ENCODE measurements at places on chromosomes 1 and 21. TPM values are rescaled to one million over a fixed set of nuclear protein-coding genes. Genes with fewer than 3 reads are reported as not detected.

DNA sequence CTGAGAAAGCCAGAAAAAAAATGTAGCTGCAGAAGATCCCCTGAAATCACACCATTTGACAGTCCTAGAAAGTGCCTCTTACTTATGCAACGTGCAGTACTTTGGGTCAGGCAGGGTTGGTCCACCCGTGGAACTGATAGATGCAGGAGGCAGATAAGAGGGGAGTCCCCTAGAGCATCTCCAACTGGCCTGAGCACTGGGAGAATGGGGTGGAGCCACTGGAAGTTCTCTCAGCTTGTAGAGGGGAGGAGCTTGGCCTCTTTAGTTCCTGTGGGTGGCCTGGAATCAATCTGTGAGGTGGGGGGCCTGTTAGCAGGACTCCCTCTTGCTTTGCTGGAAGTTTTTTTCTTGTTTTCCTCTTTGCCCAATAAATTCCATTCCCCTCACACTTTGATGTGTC, 335.7 kb upstream of the NCAM2 start:
- DNase-seq = no peak

DNA sequence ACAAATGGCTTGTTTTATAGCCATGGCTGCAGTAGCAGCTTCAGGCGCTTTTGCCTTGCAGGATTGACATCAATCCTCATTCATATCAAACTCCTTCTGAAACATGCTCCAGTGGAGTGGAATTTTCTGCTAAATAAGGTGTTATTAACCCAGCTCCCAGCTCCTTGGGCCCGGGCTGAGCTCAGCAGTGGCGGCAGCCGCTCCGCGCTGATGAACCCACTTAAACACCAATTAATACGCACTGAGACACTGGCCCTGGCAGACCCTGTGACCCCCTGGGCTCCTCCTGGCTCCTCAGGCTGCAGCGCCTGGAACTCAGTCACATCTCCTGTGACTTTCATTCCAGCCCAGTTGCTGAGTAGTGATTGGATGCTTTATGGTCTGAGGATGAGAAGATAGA, 137.4 kb upstream of the GRIK3 start:
- no peak for DNase-seq

DNA sequence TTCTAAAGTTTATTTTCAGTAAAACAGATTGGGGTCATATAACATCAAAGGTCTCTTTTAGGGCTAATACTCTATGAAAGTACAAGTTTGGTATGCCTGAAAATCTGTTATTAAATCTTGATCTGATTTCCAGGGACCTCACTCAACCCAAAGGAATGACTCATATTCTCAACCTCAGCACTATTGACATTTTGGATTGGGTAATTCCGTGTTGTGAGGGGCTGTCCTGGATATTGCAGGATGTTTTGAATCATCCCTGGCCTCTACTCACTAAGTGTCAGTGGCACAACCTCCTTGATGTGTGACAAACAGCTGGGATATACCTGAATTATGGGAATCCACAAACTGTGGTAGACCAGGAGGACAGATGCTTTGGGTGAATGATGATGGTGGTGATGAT, 51.5 kb upstream of the CYP2J2 start:
- no peak for DNase-seq

DNA sequence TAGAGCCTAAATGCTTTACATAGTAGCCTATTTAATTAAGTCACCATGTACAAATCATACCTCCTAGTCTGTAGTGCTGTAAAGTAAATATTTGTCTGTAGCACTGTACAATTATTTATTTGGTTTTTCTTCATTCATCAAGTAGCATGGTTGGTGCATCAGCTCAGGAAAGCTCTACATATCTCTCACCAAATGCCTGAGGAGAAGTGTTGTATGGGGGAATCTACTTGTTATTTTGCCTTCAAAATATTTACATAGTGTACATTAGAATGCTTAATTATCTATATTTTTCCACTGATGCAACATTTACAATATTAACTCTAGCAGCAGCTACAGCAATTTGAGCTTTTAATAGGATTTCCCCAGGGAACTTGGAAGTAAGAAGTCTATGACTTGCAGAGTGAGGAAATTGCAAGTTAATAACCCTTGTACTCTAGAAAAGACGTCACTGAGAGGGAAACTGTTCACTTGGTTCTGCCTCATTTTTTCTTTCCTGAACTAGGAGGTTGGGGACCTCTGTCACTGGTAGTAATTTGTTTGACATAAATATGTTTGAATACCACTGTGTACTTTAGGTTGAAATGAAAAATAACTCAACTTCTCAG, 207.4 kb downstream of the PDE4B start:
- DNase-seq = no peak

SCCPDH gene
- polyA plus RNA-seq = 63.3 TPM

DNA sequence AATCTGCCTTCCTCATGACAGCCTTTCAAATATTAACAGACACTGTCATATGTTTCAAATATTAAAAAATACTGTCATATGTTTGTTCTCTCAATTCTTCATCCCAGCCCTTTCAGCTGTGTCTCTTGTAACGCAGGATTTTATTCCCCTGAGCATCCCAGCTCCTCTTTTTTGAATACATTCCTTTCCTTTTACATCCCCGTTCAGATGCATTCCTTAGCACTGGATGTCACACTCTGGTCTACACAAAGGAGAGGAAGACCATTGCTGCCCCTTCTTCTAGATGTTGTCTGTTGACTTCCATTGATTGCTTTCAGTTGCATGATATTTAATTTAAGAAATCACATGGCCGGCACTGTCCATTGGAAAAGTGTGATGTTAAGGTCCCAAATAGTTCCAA, 117.4 kb upstream of the PAXBP1 start:
- no peak for DNase-seq

- DNase-seq = no peak
Observed at GRCh38 chr1:218068241-218068640, 216.9 kb upstream of the RRP15 start.

- DNase-seq = no peak
Observed at GRCh38 chr1:181335631-181336030, 147.7 kb upstream of the CACNA1E start.

- no peak for DNase-seq
Observed at GRCh38 chr1:8002921-8003320, 23.2 kb downstream of the ERRFI1 start.

DNA sequence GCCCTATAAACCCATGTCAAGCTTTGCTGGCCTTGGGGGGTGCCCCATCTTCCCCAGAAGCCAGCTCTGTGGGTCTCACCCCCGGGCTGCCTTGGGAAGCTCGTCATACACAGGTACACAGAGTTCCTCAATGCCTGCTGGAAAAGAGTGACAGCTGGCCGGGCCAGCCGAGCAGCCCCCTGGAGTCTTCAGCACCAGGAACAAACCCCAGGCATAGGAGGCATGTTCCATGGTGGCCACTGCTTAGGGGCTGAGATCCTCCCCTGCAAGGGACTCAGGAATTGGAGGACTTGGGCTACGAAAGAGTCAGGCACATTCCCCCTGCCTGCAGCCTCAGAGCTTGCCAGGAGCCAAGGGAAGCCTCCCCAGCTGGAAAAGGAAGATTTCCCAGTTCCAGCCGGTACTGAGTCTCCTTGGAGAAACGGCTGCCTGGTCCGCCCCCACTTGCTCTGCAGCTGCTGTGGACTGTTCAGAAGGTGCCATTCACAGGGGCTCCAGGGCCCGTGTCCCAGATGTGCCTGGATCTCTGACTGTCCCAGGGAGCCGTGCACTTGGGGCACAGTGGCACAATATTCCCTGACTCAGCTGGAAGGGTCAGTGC, 89.5 kb downstream of the STUM start:
- no peak for DNase-seq

FCGR1A gene
- 1.9 TPM for polyA plus RNA-seq

ACTN2 gene
- polyA plus RNA-seq = 0.80 TPM

DNA sequence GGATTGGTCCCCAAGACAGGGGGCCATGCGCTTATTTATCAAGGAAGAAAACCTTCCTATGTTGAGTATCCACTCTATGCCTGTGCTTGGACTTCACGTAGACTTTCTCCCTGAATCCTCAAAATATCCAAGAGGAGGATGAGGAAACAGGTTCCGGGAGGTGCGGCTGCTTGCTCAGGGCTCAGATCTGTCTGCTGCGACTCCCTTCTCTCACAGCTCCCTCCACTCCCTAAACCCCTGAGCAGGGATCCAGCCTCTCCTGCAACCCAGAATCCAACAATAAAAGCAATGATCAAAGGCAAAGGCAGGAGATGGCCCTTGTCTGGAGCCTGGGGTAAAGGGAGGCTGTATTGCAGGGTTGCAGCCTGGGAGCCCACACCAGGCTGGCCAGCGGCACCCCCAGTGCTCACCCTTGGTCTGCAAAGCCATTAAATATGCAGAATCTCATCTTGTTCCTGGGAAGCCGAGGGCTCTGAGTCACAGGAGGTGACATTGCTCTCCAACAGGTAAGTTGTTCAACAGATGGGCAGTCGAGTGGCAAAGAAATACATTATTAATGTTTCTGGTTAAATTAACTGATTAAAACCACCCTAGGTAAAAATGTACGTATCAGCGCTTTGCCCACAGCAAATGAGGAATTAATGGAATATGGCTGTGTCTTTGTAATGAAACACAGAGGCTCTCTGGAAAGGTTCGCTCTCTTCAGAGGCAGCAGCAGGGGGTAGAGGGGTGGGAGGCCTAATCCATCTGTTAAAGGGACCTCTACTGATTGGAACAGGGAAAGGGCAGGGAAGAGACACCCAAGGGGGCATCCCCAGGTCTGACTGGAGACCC, 111.5 kb downstream of the GRIK3 start:
- no peak for DNase-seq

DNA sequence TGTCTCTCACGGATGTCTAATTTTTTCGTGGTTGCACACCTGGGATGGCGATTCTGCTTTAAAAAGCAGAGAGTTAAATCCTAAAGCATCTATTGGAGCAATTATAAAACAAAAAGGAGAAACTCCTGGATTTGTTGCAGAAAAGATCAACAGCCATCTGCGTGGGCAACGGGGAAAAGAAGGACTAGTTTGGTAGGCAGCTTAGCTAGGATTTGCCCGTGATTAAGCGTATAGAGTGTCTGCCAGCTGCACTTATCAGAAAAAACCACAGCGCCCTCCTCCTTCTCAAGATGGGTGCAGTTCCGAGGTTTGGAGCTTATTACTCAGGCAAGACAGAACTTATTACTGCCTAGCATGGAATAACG, 526 bp upstream of the SLC25A24 start:
- DNase-seq = peak; percentile 21

GBP1 gene
- polyA plus RNA-seq = 13.0 TPM

GRCh38 chr21:14589855-14590563, 43.9 kb upstream of the SAMSN1 start:
- DNase-seq = no peak

GRCh38 chr21:45699251-45699942, 55.9 kb downstream of the PCBP3 start:
- DNase-seq = no peak

GRCh38 chr1:245748240-245748639, 593.5 kb downstream of the KIF26B start:
- no peak for DNase-seq

DNA sequence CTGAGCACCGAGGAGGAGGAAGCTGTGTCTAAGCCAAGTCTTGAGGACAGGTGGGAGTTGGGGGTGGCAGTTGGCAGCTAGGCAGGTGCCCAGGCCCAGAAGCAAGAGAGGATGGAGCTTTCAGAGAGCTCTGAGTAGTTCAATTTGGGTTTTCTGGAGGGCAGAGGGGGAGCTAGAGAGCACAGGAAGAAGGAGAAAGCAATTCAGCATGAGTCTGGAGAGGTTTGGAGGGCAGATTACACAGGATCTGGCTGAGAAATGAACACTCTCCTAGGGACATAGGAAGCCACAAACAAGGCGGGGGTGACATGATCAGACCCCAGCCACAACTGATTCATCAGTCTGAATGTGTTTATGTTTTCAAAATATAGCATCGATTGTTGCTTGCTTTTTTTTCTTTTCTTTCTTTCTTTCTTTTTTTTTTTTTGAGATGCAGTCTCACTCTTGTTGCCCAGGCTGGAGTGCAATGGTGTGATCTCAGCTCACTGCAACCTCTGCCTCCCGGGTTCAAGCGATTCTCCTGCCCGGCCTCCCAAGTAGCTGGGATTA, 23.8 kb downstream of the PTPRF start:
- no peak for DNase-seq

GRCh38 chr1:212753749-212754148, 37.8 kb downstream of the NSL1 start:
- no peak for DNase-seq

SPRR2E gene
- not detected for polyA plus RNA-seq

LIN28A gene
- polyA plus RNA-seq = 0.04 TPM

DNA sequence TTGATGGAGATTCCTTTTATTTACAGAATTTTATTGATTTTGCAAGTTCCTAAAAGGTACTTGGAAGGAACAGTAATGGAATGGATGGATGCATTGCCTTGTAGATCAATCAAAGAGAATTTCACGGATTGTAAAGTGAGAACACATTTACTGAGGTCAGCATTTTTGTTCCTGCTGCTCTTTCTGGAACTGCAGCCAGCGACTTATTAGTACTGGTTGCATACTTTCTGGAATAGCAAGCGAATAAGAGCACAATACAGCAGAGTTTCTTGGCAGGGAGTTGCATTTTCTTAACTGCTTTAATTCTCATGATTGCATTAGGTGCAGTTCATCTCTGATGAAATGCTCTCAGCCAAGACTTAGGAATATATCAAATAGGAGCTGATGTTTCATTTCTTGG, 106.1 kb upstream of the CHODL start:
- DNase-seq = no peak

DNA sequence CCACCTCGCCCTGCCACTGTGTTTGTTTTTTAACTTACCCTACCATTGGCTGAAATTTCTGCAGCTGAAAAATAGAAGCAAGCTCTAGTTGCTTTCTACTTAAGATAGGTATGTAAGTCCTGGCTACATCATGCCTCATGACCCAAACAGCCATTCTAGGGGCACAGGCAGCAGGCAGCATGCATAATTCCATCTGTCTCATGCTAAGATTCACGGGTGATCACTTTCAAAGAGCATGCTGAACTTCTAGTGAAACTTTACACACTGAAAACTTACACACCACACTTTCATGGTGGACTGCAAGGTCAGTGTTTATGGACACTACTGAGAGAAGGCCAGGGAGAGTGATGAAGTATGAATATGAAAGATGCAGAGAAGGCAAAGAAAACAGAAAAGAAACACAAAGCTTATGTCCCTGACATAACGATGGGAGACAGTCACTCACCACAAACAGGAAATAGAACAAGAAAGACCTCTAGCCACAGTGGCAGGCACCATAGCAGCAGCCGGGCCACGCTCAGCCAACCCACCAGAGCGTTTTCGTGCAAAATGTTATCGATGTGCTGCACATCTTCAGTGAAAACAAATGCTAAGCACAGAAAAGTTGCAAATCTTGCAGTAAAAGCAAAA, 102.3 kb upstream of the TIAM1 start:
- DNase-seq = no peak

GRCh38 chr1:61152469-61153105, 70.2 kb downstream of the NFIA start:
- DNase-seq = no peak

MRAP gene
- not detected for polyA plus RNA-seq

DNA sequence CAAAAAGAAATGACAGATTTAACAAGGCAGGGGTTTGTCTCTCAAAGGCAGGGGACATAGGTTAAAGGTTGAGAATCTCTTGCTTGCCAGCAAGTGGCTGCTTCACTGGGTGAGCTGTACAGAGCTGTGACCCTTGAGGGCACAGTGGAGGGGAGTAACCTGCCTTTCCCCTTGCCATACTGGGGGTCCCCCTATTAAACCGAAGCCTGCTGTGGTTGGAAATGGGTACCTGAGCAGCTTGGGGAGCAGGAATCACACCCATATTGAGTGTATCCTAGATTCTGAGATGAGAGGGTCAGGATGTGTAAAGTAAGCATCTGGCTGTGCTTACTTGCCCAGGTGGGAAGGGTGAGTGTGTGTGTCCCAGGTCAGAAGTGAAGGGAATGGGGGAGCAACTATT, 31.8 kb downstream of the WNT4 start:
- DNase-seq = no peak

All from right renal pelvis (tissue), 4 donors.